Stimulated activated CD8-positive, alpha-beta memory T cell treated with anti-CD3 and anti-CD28 coated beads, Interleukin-12 subunit alpha, Interleukin-12 subunit beta, amount 100 ng/mL, for 1 hour (primary cell): ENCODE measurements at places on chromosomes 3 and 15.

DNA sequence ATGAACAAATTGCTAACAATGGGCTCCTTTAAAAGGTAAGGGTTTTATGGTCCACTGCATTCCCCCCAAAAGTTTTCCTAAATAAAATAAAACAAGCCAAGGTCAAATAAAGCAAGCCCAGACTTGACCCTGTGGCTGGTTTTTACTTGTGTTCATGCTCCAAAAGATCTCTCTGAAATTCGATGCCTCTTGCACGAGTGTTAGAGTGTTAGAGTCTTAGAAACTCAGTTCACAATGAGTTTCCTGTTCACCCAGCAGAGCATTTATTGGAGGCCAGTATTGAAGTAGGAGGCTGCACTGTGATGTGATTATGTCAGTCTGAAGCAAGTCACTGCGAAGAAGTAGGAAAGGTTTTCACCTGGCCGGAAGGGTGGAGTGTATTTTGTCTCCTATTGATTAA lies 59.9 kb upstream of the LRTM1 start:
- DNase-seq = no peak

DNA sequence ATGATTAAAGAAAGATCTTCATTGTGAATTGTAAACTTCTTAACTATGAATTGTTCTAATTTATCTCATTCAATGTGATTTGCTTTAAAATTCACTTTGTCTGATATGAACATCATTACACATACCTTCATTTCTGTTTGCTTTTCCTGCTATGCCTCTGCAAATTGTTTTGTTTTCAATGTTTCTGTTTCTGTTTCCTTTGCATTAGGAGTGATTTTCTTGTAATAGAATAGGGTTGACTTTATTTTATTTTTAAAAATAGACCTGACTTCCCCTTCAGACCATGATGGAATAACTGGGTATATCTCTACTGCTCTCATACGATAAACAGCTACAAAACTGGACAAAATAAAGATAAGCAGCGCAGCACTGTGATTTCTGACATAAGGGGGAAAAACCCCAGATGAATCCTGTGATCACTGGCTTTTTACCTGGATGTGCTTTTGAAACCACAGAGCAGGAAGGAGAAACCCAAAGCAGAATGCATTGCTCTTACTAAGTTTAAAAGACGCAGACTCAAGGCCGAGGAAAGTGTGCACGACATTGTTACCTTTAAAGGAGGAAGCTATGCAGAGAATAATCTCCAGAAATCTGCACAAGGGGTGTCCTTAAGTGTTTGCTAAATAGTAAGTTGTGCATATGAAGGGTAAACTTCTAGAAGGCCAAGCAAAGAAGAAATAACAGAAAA lies 420.2 kb downstream of the TBC1D5 start:
- DNase-seq = no peak

DNA sequence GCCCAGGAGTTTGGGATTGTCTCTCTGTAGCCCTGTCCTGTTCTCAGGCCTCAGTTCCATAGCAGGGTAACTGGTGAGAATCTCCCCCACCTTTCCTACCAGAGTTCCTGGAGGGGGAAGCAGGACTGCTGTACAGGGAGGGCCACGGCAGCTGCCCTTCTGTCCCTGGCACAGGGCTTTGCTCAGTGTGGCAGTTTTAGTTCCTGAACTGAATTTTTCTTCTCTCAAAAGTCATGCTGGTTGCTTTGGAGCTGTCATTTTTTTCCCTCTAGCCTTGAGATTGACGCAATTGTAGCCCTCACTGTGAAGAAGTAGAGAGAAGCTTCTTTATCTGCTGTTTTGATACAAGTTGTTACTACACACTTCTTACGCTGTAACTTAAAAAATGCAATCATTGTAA lies 55.5 kb downstream of the TPRG1 start:
- DNase-seq = no peak

DNA sequence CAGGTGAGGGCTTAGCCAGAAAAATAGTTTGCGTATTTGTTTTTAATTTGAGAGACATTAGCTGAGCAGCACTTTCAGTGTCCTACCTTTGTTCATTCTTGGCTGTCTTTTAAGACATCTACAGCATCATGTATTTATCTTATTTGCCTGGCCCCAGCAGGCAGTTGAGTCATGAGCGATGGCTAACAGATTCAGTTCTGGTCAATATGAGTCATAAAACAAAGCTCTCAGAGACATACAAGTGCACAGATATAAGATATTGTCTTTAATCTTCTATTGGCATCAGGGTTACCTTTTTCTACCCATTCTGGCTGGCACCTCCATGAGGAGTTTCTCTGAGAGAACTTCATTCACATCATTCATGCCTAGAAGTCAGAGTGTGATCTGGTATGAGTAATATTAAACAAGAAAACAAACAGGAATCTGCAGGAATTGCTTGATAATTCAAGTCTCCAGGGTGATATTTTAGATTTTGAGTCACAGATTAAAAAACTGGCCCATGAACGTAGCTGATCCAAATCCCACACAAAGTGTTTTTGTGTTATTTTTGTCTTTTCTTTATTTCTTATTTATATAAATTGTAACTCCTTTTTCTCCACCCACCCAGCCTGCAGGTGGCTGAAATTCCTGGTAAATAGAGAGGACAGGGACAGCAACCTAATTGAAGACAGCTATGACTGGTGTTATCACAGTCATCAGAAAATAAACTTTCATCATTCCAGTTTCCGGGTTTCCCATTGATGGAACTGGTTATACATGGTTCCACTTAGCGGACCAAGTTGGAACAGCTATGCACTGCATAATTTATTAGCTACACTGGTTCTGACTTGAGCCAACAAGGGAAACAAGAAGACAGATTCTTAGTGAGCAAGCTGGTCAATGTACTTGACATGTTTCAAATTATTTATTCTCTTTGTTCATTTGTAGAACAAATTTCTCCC lies 47.3 kb downstream of the PLSCR2 start:
- DNase-seq = no peak

GRCh38 chr3:12839156-12839946 lies 2.0 kb downstream of the RPL32 start:
- no peak for DNase-seq

GRCh38 chr3:152786977-152787681 lies 47.8 kb upstream of the P2RY1 start:
- DNase-seq = no peak

GRCh38 chr15:93081399-93081798 lies 7.6 kb downstream of the RGMA start:
- no peak for DNase-seq

DNA sequence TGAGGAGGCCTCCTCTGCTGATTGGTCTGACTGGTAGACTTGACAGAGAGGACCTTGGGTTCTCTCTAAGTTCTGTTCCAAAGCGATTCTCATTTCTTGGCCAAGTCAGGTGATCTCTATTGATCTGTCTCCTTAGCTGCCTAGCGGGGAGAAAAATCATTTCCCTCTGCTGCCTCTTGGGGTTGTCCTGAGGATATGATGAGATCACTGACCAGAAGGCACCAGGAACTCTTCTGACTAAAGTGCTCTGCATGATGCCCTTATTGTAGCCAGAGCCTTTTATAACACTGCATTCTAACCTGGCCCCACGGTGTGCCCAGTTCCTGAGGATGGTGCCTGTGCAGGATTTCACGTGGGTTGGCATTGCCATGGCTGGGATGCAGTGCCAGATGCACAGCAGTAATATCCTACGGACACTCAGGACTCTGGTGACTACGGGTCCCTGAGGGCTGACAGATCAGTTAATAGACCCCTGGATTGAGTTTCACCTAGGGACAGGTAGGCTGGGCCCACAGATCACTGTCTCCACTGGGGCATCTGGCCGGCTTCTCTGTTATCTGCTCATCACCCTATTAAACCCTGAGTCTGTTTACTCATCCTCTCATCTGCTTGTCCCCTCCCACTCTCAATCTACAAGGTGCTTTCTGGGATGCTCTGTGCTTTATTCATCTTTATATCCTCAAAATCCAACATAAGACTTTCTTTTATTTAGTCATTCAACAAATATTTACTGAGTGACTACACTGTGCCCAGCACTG lies 3.9 kb upstream of the HEG1 start:
- DNase-seq = no peak

GRCh38 chr3:134885877-134886621 lies 91.0 kb downstream of the EPHB1 start:
- no peak for DNase-seq
